ENCODE measurements at places on chromosomes 7 and 10.

DNA sequence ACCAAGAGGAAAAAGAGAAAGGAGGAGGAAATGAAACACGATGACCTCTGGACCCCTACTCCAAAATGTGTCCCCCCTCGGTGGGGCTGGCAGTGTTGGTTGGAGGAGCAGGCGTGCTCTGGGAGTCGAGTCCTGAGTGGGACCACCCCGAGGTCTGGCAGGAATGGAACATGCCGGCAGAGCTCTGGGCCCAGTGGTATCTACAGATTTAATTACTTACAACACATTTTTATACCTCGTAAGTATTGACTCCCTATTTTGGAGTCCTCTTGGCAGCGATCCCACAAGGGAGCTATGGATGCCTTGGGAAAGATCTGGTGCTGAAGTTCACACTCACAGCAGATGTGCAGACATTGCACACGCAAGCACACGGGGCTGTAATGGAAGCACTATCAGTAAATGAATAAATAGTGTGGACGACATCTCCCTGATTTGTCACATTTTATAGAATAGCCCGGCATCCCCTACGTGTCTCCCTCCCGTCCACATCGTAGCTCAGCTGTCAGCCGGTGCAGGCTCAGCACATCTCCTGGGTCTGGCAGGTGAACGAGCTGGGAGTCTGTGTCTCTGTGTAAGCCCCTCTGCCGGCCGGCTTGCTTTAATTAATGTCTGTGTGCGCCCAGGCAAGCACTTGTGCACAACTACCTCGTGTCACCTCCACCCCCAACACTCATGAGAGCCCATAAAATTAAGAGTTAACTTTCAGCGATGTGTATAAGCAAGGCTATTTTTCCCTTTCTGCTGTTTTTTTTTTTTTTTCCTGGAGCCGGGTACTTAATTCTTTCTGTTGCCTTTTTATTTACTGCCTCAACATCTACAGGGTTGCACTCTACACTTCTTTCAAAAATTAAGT lies 603.2 kb downstream of the LRMDA start:
- no peak for DNase-seq

DNA sequence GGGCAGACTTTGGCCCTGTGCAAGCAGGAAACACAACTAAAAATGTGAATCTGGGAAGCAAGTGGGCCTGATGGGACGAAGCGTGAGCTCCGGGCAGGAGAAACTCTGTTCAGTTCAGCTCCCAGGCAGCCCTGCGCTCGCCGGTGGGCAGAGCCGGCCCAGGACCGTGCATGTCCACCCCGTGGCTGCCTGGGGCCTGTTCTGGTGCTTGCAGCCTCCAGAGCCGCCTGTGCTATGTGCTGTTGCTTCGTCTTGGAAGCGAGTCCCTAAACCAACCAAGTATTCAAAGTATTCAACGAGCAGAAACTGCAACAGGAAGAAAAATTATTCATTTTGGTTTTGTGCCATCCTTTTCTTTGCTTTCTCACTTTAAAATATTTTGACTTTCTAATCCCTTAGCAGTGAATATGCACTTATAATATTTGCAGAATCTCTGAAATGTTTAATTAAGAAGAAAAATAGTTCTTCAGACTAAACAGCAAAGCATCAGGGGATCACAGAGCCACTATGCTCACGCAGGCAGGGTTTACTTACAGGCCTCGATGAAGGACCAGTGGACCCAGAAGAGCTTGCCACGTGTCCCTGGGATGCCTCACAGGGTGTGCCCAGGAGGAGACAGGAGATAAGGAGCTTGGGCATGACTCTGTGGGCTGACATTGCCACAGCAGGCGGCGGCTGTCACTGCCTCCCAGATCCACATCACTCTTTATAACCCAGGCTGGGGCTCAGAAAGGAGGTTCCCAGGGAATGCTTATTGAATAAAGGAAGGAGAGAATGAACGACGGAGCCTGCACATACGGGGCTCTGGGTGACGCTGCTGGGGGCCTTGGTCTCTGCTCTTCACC lies 45.6 kb downstream of the VIPR2 start:
- no peak for DNase-seq

DNA sequence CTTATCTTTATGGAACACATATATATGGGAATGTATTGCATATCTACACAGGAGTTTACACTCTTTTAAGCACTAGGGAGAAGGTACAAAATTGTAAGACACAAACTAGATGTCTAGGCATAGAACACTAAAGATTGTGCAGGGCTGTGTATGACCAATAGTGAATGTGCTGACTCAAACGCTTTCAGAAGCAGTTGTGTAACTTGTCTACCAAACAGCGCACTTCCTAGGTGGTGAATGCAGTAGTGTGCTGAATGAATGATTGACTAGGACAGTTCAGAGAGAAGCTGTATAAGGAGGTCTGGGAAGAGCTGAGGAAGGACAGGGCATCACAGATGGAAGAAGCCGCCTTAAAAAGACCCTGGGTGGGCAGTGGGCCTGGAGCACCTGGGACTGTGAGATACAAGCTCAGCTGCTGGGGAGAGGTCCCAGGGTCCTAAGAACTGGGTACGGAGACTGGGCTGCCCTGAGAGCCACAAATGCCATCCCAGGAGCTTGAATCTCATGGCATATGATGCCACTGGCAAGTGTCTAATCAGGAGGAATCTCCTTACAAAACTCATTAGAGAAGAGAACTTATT lies 14.2 kb downstream of the CLRN3 start:
- DNase-seq = no peak

GRCh38 chr7:159147246-159147645 lies 2.6 kb upstream of the VIPR2 start:
- no peak for DNase-seq

- DNase-seq = no peak
Measured at GRCh38 chr10:1515121-1515779, 222.1 kb downstream of the ADARB2 start.

DNA sequence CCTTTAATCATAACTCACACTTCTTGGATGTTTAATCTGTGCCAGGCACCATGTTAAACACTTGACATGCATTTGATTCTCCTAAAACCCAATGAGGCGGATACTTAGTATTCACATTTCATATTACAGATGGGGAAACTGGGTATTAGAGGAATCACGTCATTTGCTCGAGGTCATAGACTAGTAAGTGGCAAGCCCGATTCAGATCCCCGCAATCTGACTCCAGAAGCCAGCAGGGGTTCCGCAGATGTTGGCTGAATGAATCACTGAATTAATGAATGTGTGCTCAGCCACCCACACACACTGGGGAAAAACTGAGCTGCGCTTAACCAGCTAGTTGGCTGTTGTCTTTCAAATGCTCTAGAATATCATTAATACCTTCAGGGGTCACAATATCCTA lies 22.5 kb upstream of the ENO4 start:
- DNase-seq = no peak

DNA sequence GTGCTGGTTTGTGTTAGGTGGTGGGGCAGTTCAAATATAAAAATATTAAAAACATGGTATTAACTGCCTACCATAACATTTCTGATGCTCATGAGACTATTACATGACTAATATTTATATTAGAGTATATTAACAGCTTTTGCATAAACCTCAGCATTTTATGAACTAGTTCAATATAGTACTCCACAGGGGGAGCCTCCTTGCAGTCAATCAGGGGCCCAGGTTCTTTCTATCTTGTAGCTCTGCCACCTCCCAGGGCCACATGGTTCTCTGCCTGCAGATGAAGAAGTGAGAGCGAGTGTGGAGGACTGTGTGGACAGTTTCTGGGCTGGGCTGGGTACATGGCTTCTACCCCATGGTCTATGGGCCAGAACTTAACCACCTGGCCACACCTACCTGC lies 159.5 kb downstream of the RPS24 start:
- no peak for DNase-seq

DNA sequence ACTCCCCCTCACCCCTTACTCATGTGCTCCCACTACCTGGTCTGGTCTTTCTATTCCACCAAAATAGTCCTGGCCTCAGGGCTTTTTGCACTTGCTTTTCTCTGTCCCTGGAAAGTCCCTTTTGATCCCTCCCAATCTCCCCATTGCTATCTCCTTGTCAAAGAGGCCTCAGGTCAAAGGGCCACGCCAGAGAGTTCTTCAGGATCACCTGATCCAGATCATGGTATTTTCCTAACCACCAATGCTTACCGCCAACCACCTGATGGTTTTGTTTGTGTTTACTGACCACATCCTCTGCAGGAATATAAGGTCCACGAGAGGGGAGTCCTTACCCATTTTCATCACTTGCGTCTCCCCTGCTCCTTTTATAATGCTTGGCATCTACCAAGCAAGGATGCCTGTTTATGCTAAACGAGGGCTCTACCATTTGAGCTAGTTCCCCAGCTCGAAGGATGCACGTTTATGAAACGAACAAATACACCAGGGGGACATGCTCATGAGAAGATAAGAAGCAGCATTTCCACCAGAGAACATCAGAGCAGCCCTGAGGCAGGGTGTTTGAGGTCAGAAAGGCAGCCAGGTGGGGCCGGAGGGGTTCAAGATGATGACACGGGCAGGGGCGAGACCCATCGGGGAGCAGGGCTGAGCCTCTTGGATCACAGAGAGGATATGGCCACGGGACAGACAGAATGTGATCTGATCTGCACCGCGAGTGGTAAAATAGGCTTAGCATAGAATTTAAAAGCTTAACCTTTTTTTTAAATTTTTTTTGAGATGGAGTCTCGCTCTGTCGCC lies 43.1 kb upstream of the FOXK1 start:
- DNase-seq = no peak

GRCh38 chr10:117005026-117005526 lies at the start of gene SHTN1:
TSS of gene SHTN1 (minus strand) at chr10:117005187. CDS start at chr10:117005079, 108 bp downstream.
- no peak for DNase-seq

GRCh38 chr10:30882281-30882680 lies 149.4 kb downstream of the ZNF438 start:
- DNase-seq = no peak

- DNase-seq = no peak
Measured at GRCh38 chr10:72449941-72450441, 95.3 kb upstream of the DNAJB12 start.

DNA sequence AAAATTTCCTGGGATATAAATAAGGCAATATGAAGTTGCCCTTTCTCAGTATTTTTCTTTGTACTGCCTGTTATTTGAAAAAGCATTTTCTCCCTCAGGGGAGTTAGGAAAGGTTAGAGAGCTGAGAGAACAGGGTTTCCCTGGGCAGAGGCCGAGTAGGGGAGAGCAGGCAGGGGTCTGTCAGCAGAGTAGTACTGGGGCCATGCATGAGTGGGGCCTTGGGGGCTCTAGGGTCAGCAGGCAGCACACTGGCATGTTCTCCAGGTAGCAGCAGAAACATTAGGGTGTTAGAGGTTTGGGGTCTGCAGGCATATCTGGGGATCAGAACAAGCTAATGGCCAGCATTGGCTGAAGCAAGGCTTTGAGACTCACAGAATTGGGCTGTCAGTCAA lies 56.4 kb downstream of the KLRG2 start:
- DNase-seq = no peak

GRCh38 chr10:121831237-121831636 lies 96.6 kb downstream of the ATE1 start:
- no peak for DNase-seq

- DNase-seq = no peak
Measured at GRCh38 chr7:107622429-107622828, 38.2 kb upstream of the SLC26A4 start.

GRCh38 chr7:74141705-74142104 lies 32.5 kb upstream of the EIF4H start:
- DNase-seq = no peak

GRCh38 chr7:158467562-158467961 lies 120.1 kb downstream of the PTPRN2 start:
- DNase-seq = no peak

- no peak for DNase-seq
Measured at GRCh38 chr10:77308084-77308732, 329.4 kb downstream of the KCNMA1 start.

DNA sequence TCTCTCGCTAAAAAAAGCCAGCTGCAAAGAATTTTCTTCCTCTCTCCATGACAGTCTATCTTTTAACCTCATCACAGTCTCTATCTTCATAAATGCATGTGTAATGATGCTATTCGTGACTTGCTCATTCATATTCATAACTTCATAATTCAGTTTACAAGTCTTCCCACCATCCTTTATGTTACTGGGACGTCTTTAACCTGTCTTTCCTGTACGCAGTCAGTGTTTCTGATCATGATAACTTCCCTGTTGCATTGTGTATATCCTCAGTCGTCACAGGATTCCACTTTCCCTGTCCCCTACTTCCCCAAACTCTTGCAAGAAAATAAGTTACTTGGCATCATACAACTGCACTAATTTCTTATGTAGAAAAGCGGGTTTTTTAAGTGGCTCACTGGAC lies 165.6 kb upstream of the ASAH2 start:
- DNase-seq = no peak

DNA sequence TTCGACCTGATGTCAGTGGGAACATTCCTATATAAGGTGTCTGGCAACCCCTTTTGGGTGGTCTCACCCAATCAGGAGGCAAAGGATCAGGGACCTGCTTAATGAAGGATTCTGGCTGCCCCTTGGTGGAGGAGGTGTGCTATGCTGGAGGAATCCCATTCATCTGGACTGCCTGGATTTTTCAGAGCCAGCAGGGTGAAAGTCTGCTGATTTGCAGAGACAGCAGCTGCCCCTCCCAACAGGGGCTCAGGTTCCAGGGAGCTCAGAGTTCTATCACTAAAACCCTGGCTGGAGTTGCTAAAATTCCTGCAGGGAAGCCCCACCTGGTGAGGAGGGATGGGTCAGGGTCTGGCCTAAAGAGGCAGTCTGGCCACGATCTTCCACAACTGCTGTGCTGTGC lies 398.5 kb upstream of the CNTNAP2 start:
- no peak for DNase-seq

GRCh38 chr10:22022257-22023032 lies 18.9 kb upstream of the DNAJC1 start:
- no peak for DNase-seq

GRCh38 chr10:129491123-129491734 lies 24.2 kb downstream of the MGMT start:
- no peak for DNase-seq

- DNase-seq = no peak
Measured at GRCh38 chr7:26856176-26856985, 8.0 kb downstream of the SKAP2 start.

- DNase-seq = no peak
Measured at GRCh38 chr7:151058781-151059366, 515 bp upstream of the SLC4A2 start.

- DNase-seq = no peak
Measured at GRCh38 chr7:111671927-111672326, 109.6 kb upstream of the IMMP2L start.

GRCh38 chr7:36951257-36951697 lies 227.0 kb upstream of the AOAH start:
- DNase-seq = no peak

- DNase-seq = no peak
Measured at GRCh38 chr7:19728716-19729115, 19.9 kb upstream of the POLR1F start.

DNA sequence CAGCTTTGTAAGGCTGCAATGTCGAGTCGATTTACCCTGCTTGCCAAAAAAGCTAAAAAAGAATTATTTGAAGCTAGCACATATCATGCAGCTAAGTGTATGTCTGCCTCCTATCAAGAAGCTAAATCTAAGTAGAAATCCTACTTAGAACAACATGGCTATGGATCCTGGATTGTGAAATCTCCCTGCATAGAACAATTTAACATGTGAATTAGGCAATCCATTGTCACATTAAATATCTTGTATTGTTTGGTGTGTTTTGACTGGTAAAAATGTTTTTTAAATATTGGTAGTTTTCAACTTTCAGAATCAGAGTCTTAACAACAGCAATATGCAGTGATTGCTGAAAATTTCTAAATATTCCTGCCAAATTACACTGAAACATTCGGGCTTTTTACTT lies 73.3 kb downstream of the SKIDA1 start:
- no peak for DNase-seq

Data from cortex of kidney (tissue), 1 donor.